ENCODE measurements at places on chromosomes 12 and 14.
A peak's percentile ranks its signal among the peaks of the same experiment; 100 is the strongest.

- DNase-seq, result no peak
Measured at GRCh38 chr14:21496453-21496852, 14.7 kb downstream of the METTL3 start.

DNA sequence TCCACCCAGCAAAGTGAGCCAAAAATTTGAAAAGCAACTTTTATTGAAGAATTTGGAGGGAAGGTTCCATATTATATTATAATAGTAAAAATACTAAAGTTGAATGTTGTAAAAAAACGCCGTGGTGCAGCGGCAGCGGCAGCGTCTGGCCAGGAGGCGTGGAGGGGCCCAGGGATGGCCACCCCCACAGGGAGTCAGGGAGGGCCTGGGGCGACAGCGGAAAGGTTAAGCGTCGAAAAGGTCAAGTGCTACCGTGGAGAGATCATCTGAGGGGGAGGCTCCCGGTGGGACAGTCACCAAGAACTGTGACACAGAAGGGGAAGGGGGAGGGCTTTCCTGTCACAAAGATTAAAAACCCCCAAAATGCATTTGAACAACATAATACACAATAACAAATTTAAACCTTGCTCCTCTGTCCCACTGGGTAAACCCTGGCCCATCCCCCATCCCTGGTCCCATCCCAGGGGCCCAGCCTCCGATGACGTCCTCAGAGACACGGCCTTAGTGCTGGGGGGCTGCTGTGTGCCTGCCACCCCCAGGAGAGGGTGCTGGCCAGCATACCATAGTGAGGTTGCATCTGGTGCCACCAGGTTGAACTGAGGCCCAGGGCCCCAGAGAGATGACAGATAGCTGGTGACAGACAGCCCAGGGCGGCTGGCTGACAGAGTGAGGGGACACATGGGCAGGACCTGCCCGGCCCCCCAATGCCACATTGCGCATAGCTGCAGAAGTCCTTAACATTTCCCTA, 16.6 kb downstream of the SIVA1 start:
- no peak for DNase-seq

GRCh38 chr12:109982210-109982609, 14.0 kb downstream of the GIT2 start:
- DNase-seq, result no peak

- DNase-seq, result no peak
Measured at GRCh38 chr12:96257550-96258103, 63.5 kb downstream of the ELK3 start.

- no peak for DNase-seq
Measured at GRCh38 chr12:13853471-13853870, 127.9 kb downstream of the GRIN2B start.

GRCh38 chr12:103422328-103422727, 73.4 kb downstream of the C12orf42 start:
- no peak for DNase-seq

GRCh38 chr14:66435683-66436082, 50.5 kb upstream of the CCDC196 start:
- DNase-seq, result no peak

DNA sequence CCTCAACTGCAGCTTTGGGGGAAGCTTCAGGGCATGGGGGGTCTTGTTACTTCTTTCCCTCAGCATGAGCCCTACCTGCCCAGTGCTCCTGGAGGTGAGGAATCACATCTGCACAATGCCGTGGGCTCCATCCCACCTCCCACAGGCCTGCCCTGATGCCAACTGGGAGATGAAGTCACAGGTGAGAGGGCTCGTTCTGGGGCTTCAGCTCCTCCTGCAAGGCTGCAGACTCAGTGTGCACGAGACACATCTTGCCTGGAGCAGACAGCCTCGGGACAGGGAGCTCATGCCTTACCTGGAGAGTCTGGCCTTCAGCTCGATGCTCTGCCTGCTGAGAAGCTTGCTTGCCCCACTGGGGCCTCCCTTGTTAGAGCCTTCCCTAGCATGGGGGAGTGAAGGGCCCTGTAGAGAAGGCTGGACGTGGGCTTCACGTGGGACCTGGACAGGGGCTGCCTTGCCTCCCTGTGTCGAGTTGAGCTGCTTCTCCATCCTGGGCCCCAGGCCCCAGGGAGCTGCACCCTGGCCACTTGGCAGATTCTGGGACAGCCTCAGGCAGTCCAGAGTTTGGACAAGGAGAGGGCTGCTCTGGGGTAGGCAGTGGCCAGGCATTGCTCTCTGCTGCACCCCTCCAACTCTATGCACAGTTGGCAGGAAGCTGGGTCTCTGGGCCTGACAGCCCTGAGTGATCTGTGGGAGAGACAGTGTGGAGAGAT, 171.4 kb downstream of the KIF26A start:
- no peak for DNase-seq

- no peak for DNase-seq
Measured at GRCh38 chr12:81206429-81206828, 128.6 kb downstream of the ACSS3 start.

DNA sequence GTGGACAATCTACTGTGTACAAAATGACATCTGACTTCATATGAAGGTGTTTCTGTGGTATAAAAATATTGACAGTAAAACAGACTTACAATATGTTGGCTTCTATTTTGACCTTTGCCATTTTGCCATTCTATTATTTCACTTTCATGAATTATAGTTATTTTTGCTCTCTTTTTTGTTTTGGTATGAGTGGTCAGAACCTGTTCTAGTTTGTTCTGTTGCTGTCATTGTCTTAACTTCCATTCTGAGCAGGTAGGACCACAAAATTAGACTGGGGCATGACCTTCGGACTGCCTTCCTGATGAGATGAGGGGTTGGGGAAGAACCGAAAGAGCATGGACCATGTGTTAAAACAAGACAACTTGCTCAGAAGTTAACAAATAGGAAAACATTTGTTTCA, 36.5 kb upstream of the IFNG-AS1 start:
- no peak for DNase-seq

DNA sequence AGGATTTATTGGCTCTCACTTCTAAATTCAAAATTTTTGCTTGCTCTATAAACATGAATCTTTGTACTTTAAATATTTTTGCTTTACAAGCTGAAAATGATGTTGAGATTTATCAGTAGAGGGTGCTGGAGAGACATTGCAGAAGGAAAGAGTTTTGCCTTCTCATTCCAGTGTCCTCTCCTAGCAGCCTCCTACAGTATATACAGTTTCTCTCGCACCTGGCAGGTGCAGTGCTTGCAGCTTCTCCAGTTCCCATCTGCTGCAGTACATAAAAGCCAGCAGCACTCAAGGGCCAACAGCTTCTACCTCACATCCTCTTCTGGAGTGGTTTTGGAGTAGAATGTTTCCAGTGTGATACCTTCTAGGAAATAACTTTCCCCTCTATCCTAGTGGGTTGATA, 601.8 kb upstream of the ATXN7L3B start:
- DNase-seq, result no peak

DNA sequence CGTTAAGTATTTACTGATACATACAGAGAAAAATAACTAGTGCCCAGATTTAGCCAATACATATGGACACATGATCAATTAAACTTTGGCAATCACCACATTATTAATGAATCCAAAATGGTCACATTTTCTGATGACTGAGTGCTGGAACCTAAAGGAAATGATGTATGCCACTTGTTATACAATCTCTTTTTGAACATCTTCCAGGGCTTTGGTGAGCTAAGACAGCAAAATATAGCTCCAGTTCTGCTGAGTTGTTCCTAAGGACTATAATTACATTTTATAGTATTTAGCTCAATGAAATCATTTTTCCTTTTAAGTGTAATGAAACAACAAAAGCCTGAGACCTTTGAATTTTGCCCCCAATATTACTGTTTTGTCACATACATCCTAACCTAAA, 329.1 kb upstream of the ATP2B1 start:
- no peak for DNase-seq

DNA sequence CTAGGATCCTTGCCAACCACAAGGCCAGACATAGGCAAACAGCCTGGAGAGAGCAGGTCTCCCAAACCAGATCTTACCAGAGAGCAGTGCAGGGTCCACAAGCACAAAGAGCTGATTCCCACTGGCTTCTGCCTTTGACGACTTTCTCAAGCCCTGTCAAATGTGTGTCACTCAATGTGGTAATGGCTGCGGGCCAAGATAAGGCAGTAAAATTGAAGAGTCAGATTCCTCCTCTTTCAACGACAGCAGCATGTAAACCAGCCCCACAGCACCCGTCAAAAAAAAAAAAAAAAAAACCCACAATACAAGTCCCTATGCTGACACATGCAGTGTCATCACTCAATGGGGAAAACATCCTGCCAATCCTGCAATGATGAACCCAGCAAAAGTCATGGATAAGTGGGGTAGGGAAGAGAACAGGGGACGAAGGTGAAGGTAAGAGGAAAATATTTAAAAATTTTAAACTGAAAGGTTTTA, at the start of gene STON2:
Gene STON2 (minus strand): TSS at position 123 of the 477 bp plus-strand sequence. CDS start 1,942 bp downstream, outside the sequence.
- peak; percentile 45 for DNase-seq

DNA sequence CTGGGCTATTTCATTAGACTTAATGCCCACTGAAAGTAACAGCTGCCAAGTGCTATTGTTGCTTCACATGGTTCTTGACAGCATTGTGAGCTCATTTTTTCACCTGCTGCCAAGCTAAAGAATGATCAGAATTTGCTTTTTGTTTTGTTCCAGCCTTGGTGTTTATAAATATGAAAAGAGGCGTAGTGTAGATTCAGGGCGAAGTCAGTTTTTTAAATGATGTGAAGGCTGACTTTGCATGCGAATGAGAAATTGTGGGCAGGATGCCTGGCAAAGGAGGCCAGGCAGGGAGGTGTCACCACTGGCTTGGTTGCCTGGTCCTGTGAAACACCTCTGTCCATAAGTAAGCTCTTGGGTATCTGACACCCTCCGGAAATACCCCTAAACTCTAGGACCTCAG, 93.3 kb upstream of the NAP1L1 start:
- no peak for DNase-seq

DNA sequence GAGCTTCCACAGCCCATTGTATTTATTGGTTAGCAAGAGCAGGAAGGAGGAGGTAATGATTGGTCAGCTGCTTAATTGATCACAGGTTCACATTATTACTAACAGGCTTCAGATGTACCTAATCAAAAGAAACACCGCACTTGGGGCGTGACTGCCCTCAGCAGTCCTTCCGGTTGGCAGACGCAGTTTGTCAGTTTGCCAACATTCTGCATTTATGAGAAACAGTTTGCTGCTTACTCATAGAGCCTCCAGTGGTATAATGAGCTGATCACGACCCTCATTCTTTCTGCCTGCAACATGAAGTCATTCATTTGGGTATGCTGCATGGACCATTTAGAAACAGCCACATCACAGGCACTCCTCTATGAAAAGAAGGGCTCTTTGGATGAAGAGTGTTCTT, 42.5 kb upstream of the PPM1H start:
- no peak for DNase-seq

GRCh38 chr12:88298014-88298682, 156.0 kb downstream of the TMTC3 start:
- DNase-seq, result no peak

DNA sequence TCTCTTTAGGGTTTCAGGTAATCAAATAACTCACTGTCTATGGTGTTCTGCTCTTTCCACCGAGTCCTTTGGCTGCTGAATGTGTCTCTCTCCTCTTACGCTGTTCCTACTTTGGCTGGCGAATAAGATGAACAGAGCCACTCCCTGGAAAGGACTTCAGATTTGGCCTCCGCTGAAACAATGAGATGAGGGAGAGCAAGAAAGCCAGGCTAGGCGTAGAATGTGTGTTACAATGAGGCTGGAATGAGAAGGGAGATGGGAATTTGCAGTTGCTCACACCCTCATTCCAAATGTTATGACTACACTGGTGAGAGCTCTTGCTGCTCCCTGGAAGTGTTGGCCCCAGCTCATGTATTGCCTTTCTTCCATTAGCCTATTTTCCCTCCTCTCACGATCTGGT, at the start of gene MFAP5:
Gene MFAP5 (minus strand): TSS at position 234 of the 400 bp plus-strand sequence. CDS start 722 bp downstream, outside the sequence.
- DNase-seq, result no peak

DNA sequence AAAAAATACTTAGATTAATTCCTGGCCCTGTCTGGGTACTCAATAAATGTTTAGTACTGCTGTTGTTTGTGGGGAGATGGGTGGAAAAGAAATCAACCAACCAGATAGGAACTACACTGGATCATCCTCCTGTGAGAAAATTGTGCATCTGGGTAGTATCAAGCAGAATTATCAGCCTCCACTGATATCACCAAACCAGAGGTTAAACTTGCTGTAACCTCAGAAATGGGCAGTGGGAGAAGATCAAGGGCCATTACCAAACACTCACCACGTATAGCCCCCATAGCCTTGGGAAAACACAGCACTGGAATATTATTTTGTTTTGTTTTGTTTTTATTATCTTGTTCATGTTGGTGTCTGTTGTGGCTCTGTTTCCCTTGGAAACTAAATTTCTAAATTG, 19.7 kb downstream of the VEZT start:
- no peak for DNase-seq

GRCh38 chr14:72613231-72613974, 280.5 kb downstream of the DPF3 start:
- peak; percentile 91 for DNase-seq

GRCh38 chr14:99752486-99753121, 40.6 kb upstream of the EML1 start:
- peak; percentile 46 for DNase-seq

DNA sequence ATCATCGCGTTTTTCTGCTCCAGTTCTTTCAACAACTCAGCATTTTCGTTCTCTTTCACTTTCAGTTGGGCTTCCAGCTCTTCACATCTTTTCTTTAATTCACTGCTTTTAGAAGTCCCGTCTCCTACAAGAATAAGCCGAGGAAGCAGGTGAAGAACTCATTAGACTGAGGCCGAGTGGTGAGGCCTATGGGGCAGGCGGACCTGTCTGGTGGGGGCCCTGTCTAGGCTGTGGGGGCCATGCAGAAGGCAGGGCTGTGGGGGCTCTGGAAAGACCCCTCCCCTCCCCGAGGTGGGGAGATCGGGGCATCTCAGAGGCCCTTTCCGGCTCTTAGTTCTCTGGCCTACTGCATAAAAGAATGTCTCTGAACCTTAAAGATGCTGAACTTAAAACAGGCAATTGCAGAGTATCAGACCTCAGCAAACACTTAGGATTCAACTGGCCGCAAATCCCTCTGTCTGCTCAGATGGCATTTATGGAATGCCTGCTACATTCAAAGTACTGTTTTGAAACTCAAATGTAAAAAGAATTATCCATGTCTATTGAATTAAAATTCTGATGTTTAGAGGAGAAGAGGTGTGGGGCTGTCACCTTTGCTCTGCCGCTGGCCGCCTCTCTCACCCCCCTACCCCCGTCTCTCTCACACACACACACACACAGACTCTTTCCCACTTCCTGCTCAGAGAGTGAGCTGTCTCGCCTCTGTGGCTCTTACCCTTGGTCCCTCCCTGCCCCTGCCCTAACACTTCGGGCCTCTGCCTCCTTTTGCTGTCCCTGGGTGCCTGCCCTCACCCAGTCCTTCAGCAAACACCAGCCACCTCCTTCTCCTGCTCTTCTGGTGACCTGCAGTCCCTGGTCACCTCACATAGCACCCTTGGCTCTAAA, 34.7 kb downstream of the CCDC92 start:
- DNase-seq, result no peak
